ENCODE measurements at places on chromosomes 5 and 9. TPM values are rescaled to one million over a fixed set of nuclear protein-coding genes. Genes with fewer than 3 reads are reported as not detected.

Gene ICE1
- 47.1 TPM for total RNA-seq

Gene INIP
- total RNA-seq: 22.6 TPM

- no peaks in the 10 kb centered on the region for H3K36me3 ChIP-seq
- H3K4me1 ChIP-seq: no peaks in the 10 kb centered on the region
- DNase-seq: no peak
Measured at GRCh38 chr9:23464275-23464674, 361.8 kb downstream of the ELAVL2 start.

GRCh38 chr9:75429531-75430475, 341.5 kb downstream of the OSTF1 start:
- H3K4me1 ChIP-seq: no peaks in the 10 kb centered on the region
- H3K27me3 ChIP-seq: no peaks in the 10 kb centered on the region
- H3K27ac ChIP-seq: no peak overlapping the region
- H3K4me3 ChIP-seq: no peak overlapping the region
- DNase-seq: no peak
- no peaks in the 10 kb centered on the region for H3K36me3 ChIP-seq

GRCh38 chr5:33565324-33565723, 124.6 kb downstream of the TARS1 start:
- H3K4me3 ChIP-seq: no peak overlapping the region
- H3K27ac ChIP-seq: no peak overlapping the region
- H3K27me3 ChIP-seq: no peaks in the 10 kb centered on the region
- peaks cover 3% of the 10 kb centered on the region for H3K36me3 ChIP-seq

GRCh38 chr5:57302164-57302563, 128.3 kb downstream of the GPBP1 start:
- H3K4me1 ChIP-seq: no peaks in the 10 kb centered on the region
- no peaks in the 10 kb centered on the region for H3K36me3 ChIP-seq
- no peak for DNase-seq
- H3K4me3 ChIP-seq: no peak overlapping the region

- H3K27ac ChIP-seq: no peak overlapping the region
- DNase-seq: peak; percentile 72
- peaks cover 39% of the 10 kb centered on the region for H3K27me3 ChIP-seq
- peak overlapping the region; percentile 86 for H3K4me3 ChIP-seq
Measured at GRCh38 chr5:155728146-155728856, 598.7 kb upstream of the SGCD start.
